Kidney (tissue), 22 donors: ENCODE measurements at places on chromosomes 11 and 22. TPM values are rescaled to one million over a fixed set of nuclear protein-coding genes. Genes with fewer than 3 reads are reported as not detected.

The OR52A1 gene
- total RNA-seq = not detected

The CSNK2A3 gene
- total RNA-seq = 3.8 TPM

The TNNI2 gene
- total RNA-seq = 1.3 TPM

The CHRNA10 gene
- 1.2 TPM for total RNA-seq

The GAB4 gene
- total RNA-seq = not detected

The MEI1 gene
- 14.6 TPM for total RNA-seq

The B4GAT1 gene
- total RNA-seq = 21.7 TPM

The APOBEC3B gene
- 2.7 TPM for total RNA-seq

The KIRREL3 gene
- 0.19 TPM for total RNA-seq

The OAF gene
- total RNA-seq = 48.2 TPM

The LARGE2 gene
- total RNA-seq = 13.1 TPM

The SLC1A2 gene
- 0.28 TPM for total RNA-seq

DNA sequence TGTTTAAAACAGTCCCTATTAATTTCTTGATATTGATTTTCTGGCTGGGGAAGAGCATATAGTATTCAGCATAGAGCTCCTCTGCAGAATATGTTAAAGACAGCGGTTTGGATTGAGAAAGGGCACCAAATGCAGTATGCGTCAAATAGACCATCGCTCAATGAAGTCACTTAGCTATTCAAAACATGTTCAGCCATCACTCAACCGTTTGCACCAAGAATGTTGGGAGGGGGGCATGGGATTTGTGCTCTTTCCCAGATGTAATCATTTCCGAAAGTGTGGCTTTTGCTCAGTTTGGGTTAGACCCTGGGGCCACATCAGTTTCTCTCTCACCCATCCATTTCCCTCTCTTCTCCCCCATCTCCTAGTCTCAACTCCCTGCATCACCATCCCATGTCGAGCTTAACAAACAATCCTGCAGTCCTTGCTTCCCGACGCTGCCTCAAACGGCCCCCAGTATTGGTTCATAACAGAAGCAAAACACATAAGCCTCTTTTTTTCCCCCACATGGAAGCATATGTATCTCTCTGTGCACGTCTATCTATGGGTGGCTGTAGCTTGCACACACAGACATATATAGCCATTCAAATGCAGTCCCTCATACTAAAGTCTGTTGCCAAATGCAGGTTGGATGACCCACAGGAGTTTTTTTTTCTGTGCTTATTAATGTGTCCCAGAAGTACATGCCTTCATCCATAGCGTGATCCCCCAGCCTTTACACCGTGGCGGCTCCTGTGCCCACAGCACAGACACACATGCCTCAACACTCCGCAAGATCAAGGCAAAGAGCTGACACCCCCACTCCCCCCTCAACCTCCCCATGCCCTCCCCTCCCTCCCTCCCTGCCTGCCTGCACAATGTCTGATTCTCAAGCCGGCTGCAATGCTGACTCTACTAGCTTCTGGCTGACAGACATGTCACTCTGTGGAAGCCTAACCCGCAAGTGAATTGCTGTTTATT is 2.6 kb downstream of the CACNG2 start:
- no peak overlapping the region for H3K27ac ChIP-seq
- H3K27me3 ChIP-seq = peaks cover 13% of the 10 kb centered on the region

GRCh38 chr11:19819148-19819547 is 106.5 kb downstream of the NAV2 start:
- no peak for DNase-seq
- H3K36me3 ChIP-seq = no peaks in the 10 kb centered on the region
- no peaks in the 10 kb centered on the region for H3K27me3 ChIP-seq
- no peak overlapping the region for H3K4me3 ChIP-seq
- H3K4me1 ChIP-seq = no peaks in the 10 kb centered on the region

DNA sequence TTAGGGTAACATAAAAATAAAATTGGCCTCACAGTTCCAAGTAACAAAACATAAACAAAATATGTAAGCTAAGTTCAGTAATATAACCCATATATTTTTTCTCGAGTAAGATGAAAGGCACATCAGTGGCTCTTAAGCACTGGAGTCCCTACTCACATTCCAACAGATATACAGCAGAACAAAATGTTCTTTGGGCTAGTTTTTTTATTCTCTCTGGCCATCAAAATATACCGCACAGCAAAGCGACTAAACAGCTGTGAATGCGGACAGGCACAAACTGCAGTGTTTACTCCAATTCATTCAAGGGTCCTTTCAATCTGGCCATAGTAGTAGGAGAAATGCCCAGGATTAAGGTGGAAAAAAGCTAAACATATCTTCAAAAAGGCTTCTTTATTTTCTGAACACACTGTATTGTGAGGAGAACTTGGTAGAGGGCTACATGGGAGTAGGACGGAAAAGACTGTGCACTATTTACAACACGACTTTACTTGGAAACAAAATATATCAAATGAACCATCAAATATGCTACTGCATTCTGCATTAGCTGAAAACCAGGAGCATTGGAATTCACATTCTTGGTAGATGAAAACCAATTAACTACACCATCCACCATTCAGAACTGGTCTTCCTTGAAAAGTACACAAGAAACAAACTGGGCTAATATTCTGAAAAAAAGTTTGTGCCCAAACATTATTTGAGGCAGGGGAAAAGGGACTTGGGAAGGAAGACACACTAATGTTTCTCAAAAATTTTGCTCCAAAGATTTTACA is 4.4 kb downstream of the CDON start:
- no peak overlapping the region for H3K4me3 ChIP-seq
- H3K27ac ChIP-seq = no peak overlapping the region
- DNase-seq = no peak
- no peaks in the 10 kb centered on the region for H3K27me3 ChIP-seq

GRCh38 chr11:117625237-117625636 is 171.8 kb downstream of the DSCAML1 start:
- no peak for DNase-seq
- no peak overlapping the region for H3K4me3 ChIP-seq
- H3K4me1 ChIP-seq = peaks cover 7% of the 10 kb centered on the region
- no peak overlapping the region for H3K27ac ChIP-seq
- no peaks in the 10 kb centered on the region for H3K36me3 ChIP-seq
- H3K27me3 ChIP-seq = no peaks in the 10 kb centered on the region

DNA sequence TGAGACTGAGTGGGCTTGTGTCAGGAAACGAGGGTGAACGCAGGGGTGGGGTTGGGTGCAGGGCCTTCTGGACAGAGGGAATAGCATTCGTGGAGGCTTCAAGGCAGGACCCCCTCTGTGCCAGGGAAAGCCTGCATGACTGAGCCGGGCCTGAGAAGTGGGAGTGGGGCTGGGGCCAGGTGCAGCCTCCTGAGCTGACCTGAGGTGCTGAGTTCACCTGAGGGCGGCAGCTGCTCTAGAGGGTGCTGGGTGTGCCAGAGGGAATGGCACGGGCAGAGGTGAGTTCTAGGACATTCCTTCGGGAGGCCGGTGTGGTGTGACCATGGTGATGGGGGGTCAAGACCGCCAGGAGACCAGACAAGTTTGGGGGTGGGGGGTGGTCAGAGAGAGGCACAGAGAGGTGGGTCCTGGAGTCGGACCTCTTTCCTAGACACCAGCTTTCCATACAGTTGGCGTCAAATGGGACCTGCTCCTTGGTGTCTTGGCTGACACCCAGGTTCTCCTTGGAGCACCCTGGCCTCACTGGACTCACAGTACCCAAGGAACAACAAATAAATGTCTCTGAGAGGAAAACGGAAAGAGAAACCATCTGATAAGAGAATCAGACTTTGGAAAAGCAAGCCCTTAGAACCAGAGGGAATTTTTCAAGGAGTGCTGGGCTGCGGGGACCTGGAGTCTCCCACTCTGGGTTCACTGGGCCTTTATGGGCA is 7.7 kb downstream of the MPPED1 start:
- H3K4me3 ChIP-seq = no peak overlapping the region
- no peak for DNase-seq
- H3K27ac ChIP-seq = no peak overlapping the region
- H3K4me1 ChIP-seq = no peaks in the 10 kb centered on the region
- no peaks in the 10 kb centered on the region for H3K36me3 ChIP-seq

- H3K4me1 ChIP-seq = no peaks in the 10 kb centered on the region
- no peak overlapping the region for H3K4me3 ChIP-seq
- DNase-seq = no peak
- H3K27me3 ChIP-seq = no peaks in the 10 kb centered on the region
- no peaks in the 10 kb centered on the region for H3K36me3 ChIP-seq
These were observed 6.7 kb downstream of the TRPT1 start for GRCh38 chr11:64219354-64219684.

- H3K36me3 ChIP-seq = peaks cover 68% of the 10 kb centered on the region
- H3K4me3 ChIP-seq = no peak overlapping the region
- no peaks in the 10 kb centered on the region for H3K27me3 ChIP-seq
- H3K4me1 ChIP-seq = peaks cover 8% of the 10 kb centered on the region
- no peak overlapping the region for H3K27ac ChIP-seq
These were observed 26.8 kb upstream of the PHLDA2 start for GRCh38 chr11:2955906-2956476.

- H3K27ac ChIP-seq = no peak overlapping the region
- H3K27me3 ChIP-seq = no peaks in the 10 kb centered on the region
These were observed 11.7 kb upstream of the ARFGAP3 start for GRCh38 chr22:42868751-42869251.

DNA sequence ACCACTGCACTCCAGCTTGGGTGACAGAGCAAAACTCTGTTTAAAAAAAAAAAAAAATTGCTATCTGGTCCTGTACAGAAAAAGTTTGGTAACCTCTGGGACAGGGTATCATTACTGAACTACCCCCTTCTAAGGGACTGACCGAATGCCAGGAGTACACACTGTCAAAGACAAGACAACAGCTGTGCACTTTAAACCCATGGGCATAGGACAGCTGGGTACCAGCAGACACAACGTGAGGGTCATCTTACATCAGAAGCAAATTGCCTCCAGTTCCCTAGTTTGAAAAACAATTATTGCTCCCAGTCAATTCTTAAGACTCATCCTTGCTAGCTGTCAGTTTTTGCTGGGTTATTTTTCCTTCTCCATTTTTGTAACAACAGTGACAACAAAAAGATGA is 17.8 kb downstream of the CD59 start:
- H3K4me3 ChIP-seq = no peak overlapping the region
- no peaks in the 10 kb centered on the region for H3K36me3 ChIP-seq
- DNase-seq = no peak
- no peak overlapping the region for H3K27ac ChIP-seq
- no peaks in the 10 kb centered on the region for H3K27me3 ChIP-seq

DNA sequence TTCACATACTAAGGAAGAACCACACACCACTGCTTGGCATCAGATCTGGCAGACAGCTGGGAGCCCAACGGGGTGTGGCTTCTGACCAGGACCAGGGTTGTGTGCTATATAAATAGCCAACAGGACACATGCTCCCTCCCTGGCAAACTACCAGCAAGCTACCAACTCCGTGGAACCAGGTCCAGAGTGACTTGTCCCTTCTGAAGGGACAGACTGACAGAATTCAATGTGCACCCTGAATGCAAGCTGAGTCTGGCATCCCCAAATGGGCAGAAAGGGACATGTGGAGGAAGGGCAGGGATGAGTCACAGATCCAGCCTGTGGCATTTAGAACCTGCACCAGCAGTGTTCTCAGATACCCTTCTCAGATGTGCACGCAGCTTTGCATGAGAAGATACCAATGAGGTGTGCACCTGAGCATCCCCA is 92.9 kb downstream of the MICAL3 start:
- no peaks in the 10 kb centered on the region for H3K36me3 ChIP-seq
- H3K27ac ChIP-seq = no peak overlapping the region
- DNase-seq = no peak
- no peak overlapping the region for H3K4me3 ChIP-seq
- H3K4me1 ChIP-seq = no peaks in the 10 kb centered on the region
- no peaks in the 10 kb centered on the region for H3K27me3 ChIP-seq

- H3K27me3 ChIP-seq = no peaks in the 10 kb centered on the region
- no peaks in the 10 kb centered on the region for H3K36me3 ChIP-seq
- no peaks in the 10 kb centered on the region for H3K4me1 ChIP-seq
- no peak overlapping the region for H3K4me3 ChIP-seq
- H3K27ac ChIP-seq = no peak overlapping the region
- DNase-seq = no peak
These were observed 4.3 kb downstream of the DGCR6L start for GRCh38 chr22:20315337-20316216.

DNA sequence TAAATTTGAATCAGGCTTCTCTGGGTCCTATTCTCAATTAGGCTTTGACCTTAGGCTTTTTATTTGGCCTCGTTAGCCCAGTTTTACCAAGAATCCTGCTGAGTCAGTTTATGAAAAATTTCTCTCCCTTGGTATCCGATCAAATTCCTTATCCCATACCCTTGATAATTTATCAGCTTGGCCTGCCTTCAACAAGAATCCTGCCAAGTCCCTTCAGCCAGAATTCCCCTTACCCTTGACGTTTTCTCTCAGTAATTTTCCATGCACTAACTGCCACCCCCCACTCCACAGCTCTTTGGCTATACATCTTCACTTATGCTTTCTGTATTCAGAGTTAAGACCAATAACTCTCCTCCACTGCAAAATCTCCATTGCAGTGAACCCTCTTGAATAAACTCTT is 811.0 kb upstream of the CCDC90B start:
- H3K4me1 ChIP-seq = no peaks in the 10 kb centered on the region
- no peak overlapping the region for H3K4me3 ChIP-seq
- no peak for DNase-seq
- no peaks in the 10 kb centered on the region for H3K36me3 ChIP-seq
